ENCODE measurements at places on chromosomes 16 and 17.

DNA sequence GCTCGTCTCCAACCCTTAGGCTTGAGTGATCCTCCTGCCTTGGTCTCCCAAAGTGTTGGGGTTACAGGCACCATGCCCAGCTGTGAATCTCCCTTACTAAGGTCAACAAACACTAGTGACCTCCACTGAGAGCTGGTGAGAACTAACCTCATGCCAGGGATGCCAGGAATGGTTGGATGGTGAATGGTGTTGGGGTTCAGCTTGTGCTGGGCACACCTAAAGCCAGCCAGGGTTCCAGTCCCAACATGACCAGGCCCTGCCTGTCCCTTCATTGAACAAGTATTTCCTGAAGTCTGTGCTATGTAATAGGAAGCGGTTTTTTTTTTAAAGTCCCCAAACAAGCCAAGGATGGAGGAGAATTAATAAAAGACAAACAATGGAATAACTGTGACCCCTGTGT, 56.0 kb upstream of the TOB1 start:
- no peak for DNase-seq

DNA sequence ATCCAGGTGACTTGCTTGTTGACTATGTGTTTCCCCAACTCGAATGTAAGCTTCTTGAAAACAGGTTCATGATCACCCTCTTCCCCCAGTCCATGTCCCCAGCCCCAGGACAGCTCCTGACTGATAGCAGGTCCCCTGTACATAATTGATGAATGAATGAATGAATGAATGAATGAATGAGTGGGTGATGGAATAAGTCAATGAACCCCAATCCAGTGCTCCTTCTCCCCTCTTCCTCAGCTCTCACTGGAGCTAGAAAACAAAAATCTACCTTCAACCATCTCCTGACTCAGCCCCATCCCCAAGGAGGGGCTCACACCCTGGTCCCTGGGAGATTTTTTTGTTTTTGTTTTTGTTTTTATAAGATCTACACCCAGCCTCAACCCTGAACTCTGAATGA, 16.2 kb upstream of the TVP23A start:
- DNase-seq: no peak

- DNase-seq: no peak
Measured at GRCh38 chr17:11245187-11245586, 4.2 kb downstream of the SHISA6 start.

DNA sequence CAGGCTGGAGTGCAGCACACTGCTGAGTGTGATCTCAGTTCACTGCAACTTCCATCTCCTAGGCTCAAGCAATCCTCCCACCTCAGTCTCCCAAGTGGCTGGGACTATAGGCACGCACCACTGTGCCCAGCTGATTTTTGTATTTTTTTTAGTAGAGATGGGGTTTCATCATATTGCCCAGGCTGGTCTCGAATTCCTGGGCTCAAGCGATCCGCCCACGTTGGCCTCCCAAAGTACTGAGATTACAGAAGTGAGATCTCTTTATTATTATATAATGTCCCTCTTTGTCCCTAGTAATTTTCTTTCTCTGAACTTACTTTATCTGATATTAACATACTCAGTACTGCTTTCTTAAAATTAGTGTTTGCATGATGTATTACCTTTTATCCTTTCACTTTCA, 8.3 kb downstream of the CFAP97D1 start:
- no peak for DNase-seq

DNA sequence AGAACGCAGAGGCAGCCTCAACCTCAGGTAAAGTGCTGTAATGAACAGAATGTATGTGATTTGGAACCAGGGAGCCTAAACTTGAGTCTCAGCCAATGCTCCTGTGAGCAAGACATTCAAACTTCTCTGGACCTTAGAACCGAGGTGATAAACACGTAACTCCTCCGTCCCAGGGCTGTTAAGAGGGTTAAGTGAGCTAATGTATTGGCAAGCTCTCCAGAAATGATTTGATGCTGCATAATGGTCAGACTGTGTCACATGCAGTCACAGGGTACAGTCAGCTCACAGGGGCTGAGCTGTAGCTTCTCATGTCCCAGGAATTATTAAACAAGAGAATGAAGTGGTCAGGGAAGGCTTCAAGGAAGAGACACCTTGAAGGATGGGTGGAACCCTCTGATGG, 10.0 kb upstream of the SLC4A1 start:
- DNase-seq: no peak

DNA sequence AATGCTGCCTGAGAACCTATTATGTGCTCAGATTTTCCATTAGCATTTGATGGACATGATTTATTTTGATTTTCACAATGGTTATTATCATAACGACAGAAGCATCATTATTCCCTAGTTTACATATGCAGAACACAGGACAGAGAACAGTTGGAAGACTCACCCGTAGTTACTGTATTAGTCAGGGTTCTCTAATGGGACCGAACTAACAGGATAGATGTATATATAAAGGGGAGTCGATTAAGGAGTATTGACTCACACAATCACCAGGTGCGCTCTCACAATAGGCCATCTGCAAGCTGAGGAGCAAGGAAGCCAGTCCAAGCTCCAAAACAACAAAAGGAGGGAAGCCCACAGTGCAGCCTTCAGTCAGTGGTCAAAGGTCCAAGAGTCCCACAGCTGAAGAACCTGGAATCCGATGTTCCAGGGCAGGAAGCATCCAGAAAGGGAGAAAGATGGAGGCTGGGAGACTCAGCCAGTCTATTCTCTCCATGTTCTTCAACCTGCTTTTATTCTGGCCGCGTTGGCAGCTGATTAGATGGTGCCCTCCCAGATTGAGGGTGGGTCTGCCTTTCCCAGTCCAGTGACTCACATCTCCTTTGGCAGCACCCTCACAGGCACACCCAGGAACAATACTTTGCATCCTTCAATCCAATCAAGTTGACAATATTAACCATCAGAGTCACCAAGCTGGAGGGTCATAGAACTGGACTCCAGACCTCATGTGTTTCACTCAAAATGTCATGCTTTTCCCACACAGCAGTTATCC, 92.7 kb upstream of the XYLT1 start:
- DNase-seq: no peak

DNA sequence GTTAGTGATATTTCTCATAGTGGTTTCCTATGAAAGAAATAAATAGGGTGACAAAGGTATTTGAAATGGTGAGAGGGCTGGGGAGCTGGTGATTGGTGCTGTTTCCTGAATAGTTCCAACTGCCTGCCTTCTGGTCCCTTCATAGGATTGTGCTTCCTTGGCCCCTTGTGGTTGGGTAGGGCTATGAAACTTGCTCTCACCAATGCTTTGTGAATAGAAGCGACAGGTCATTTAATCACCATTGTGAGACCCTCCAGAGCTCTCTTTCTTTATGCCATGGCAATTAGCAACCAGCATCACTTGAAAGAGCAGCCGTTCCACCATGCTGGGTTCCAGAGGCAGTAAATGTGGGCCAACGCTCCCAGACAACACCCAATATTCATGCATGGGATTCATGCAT, 23.7 kb upstream of the WWOX start:
- no peak for DNase-seq

- no peak for DNase-seq
Measured at GRCh38 chr17:21105064-21105894, 21.5 kb upstream of the DHRS7B start.

GRCh38 chr17:79960788-79961522, 74.7 kb downstream of the TBC1D16 start:
- no peak for DNase-seq

GRCh38 chr17:1713160-1713877, 3.1 kb upstream of the TLCD2 start:
- no peak for DNase-seq

- no peak for DNase-seq
Measured at GRCh38 chr16:86880316-86881117, 302.2 kb downstream of the FOXL1 start.

- DNase-seq: no peak
Measured at GRCh38 chr17:61054436-61054835, 345.2 kb upstream of the TBX2 start.

GRCh38 chr17:31497431-31497830, 106.0 kb downstream of the RAB11FIP4 start:
- DNase-seq: no peak

DNA sequence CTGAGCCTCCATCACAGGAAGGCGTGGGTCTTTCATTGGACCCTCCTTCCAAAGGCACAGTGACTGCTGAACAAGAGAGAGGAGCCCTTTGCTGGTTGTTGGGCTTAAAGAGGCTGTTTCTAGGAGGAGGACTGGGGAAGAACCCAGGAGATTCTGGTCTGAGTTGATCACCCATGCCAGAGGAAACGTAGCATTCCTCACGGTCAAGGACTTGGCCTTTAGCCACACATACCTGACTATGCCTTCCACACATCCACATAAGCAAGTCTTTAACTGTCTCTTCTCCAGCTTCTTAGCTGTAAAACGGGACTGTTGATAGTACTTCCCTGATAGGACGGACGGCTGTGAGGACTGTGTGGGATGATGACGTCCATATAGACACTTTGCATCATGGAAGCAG, 149.8 kb upstream of the IRX3 start:
- DNase-seq: no peak

GRCh38 chr17:33983824-33984574, 271.1 kb upstream of the CCL2 start:
- DNase-seq: no peak

GRCh38 chr17:81703747-81704654, 834 bp downstream of the MRPL12 start:
- DNase-seq: no peak

DNA sequence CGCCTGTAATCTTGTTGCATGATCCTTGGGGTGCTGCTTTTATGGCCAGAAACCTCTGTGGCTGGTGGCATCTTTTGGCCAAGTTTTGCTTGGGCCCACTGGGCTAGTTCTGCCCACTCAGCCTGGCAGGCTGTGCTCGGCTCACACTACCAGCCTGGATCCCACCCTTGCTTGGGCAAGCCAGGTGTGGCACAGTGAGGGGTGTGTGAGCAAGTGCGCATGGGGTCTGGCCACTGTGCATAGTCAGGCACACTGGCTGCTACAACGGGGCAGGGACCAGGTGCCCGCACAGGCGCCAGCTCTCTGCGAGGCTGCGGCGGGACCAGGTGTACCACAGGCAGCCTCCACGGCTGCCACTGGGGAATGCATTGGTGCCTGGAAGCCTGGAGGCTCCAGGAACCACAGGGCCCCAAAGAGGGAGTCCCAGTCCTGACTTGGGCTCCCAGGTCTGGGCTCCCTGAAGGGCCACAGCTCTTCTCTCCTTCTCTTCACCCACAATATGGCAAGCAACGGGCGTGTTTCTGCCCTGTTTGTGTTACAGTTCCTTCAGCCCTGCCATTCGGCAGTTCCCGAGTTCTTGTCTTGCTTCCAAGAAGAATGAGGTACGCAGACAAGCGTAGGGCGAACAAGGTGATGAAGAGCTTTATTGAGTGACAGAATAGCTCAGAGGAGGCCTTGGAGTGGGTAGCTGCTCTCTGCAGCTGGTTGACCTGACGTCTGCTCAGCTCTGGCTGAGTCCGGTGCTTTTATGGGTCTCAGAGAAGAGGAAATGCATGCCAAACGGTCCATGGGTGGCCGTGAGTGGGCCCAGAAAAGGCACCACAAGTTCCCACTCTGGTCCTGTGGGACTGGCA, 26.7 kb upstream of the PRM1 start:
- no peak for DNase-seq

GRCh38 chr16:17602678-17603077, 131.9 kb upstream of the XYLT1 start:
- no peak for DNase-seq

GRCh38 chr16:76176153-76176552, 101.0 kb upstream of the CNTNAP4 start:
- no peak for DNase-seq
